ENCODE measurements at places on chromosomes 13 and 19.

DNA sequence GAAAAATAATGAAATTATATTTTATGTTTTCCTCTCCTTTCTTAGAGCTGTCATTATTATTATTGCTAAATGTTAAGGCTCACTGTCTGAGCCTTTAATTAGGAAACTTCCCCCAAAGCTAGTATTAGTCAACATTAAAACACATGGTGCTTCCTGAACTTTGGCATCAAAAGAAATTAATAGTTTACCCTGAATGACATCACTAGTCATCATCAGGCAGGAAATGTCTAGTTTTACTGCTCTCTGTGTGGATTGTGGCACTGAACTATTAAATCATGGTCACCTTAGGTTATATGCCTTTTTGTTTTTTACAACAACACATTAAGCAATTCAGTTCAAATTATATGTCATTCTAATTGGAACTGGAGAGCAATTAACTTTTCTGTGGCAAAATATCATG is 595.5 kb downstream of the SLITRK1 start:
- DNase-seq = no peak

GRCh38 chr19:53549340-53549739 is 11.4 kb downstream of the ZNF331 start:
- DNase-seq = no peak

- no peak for DNase-seq
These were observed 465.7 kb downstream of the TBC1D4 start for GRCh38 chr13:75016225-75016624.

- DNase-seq = no peak
These were observed 94.5 kb downstream of the ZMYM2 start for GRCh38 chr13:20053016-20053415.

DNA sequence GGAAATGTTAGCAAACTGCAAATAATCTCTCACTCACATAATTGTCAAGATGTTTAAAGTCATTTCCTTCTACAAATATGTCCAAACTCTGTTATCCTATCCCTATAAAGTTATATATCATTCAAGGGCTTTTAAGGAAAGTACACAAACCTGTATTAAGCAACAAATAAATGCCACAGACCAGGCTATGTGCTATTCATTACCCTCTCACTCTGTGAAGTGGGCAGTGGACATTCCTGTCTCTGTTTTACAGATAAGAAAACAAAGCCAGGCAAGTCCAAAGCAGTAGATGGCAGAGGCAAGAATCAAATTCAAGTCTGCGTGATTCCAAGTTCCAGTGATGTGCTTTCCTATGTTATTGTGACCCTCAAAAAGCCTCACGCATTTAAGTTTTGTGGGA is 140.6 kb downstream of the LHFPL6 start:
- DNase-seq = no peak

DNA sequence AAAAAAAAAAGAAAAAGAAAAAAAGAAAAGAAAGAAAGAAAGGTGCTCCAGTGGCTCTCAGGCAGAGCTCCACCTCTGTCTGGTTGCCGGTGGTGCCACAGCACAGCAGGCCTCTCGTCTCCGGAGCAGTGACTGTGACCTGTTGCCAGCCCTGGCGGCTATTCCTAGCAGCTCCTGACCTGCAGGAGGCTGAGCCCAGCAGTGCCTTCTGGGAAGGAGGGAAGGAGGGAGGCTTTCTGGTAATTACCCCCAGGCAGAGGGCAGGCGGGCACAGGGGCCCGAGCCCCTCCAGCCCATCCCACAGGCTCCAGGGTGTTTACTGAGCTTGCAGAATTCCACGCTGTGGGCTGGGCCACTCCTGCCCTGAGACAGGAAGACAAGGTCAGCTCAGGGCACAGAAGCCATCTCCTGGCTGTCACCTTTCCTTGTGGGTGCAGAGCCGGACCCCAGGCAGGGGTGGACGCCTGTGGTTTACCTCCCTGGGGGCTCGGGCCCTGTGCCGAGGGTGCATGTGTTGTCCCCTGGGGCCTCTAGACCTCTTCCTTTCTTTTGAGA is 77.9 kb downstream of the GNG7 start:
- DNase-seq = no peak

GRCh38 chr19:44635581-44636438 is 7.9 kb upstream of the PVR start:
- no peak for DNase-seq

DNA sequence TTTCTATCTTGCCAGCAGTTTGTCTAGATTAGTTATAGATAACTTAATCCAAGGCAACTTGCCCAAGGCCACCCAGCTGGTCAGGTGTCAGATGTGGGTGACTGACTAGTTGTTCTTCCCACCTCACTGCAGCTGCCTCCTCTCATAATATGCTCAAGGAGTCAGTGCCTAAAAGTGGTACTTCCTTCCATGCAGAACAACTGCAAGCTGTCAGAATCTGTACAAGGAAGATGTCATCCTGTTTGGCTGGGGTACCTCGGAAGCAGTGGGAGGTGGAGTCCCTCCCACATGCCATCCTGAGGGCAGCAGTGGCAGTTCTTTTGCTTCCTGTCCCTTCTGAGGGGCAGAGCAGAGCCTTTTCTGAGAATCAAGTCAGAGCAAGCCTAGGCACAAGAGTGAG is 193.2 kb upstream of the RFC3 start:
- no peak for DNase-seq

GRCh38 chr13:92827503-92827902 is 399.1 kb upstream of the GPC6 start:
- no peak for DNase-seq

Measured in stimulated activated CD8-positive, alpha-beta memory T cell treated with anti-CD3 and anti-CD28 coated beads, Interleukin-4, amount 100 ng/mL, for 24 hours (primary cell).